ENCODE measurements at places on chromosomes 3 and 15.
A peak's percentile ranks its signal among the peaks of the same experiment; 100 is the strongest.

DNA sequence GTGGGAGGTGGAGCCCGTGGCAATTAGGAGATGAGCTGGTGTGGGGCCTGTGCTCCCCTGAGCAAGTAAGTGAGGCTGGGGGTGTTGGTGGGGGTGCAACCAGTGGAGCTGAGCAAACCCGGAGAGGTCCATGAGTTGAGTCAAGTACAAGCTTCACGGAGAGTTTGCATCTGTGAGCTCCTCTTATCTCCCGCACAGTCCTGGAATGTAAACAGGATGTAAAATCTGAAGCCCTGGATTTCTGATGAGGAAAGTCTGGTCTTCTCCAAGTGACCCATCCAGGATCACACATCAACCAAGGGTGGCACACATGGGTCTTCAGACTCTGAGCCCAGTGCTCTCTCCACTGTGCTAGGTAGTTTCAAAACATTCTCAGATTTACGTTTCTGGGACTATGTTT, 67.8 kb downstream of the LSM3 start:
- no peak for DNase-seq

DNA sequence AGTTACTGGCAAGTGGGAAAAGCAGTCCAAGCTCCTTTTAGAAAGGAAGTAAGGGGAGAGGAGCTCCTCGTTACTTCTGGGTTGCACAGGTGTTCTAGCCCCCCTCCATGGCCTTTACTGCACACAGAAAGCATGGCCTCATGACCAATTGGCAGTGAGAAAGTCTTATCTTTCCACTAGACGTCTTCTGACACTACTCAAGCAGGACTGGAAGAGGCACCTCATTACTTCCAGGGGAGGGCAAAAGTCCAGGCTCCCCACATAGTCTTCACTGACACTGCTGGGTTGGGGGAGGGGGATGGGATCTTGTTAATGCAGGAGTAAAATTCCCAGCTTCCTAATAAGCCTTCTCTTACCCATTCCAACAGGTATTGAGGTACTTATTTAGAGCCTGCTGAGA, 27.6 kb upstream of the TM2D3 start:
- DNase-seq = no peak

GRCh38 chr15:55782901-55783300, 39.9 kb upstream of the PRTG start:
- peak; percentile 29 for DNase-seq

DNA sequence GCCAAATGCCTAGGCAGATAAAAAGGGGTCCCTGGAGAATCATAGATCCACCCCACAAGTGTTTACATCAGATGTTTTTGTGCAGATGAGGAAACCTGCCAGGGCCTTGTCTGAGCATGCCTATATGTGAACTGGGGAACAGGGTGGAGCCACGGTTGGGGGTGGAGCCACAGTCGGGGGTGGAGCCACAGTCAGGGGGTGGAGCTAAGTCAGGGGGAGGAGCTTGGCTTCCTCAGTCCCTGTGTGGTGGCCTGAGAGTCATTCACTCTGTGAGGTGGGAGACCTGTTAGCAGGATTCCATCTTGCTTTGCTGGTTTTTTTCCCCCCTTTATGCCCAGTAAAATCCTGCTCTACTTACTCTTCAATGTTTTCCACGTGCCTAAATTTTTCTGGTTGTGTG, 57.8 kb upstream of the TGFBR2 start:
- no peak for DNase-seq

DNA sequence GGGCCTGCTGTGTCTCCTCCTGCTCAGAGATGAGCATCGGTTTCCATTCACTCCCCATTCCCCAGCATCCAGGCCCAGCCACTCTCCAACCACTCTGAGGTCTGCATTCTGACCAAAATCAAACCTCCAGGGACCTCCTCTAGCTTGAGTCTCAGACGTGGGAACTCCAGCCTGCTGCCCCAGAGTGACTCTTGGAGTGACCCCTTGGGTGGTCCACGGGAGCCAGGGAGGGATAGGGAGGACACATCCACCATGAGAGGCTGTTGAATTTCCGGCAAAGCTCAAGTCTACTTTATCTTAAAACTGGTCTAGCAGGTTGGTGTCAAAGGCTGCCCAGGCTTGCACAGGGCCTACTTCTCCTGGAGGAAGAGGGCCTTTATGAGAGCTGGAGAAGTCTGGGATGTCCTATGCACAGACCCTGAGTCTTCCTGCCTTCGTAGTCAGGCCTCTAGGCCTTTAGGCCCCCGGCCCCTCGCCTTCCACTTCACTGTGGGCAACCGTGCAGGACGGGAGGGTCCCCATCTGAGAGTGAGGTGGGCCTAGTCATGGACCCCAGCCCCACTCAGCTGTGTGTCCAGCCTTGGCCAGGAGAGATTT, 8.9 kb downstream of the CISH start:
- no peak for DNase-seq

GRCh38 chr3:12159227-12159601, 502 bp upstream of the TIMP4 start:
- no peak for DNase-seq

DNA sequence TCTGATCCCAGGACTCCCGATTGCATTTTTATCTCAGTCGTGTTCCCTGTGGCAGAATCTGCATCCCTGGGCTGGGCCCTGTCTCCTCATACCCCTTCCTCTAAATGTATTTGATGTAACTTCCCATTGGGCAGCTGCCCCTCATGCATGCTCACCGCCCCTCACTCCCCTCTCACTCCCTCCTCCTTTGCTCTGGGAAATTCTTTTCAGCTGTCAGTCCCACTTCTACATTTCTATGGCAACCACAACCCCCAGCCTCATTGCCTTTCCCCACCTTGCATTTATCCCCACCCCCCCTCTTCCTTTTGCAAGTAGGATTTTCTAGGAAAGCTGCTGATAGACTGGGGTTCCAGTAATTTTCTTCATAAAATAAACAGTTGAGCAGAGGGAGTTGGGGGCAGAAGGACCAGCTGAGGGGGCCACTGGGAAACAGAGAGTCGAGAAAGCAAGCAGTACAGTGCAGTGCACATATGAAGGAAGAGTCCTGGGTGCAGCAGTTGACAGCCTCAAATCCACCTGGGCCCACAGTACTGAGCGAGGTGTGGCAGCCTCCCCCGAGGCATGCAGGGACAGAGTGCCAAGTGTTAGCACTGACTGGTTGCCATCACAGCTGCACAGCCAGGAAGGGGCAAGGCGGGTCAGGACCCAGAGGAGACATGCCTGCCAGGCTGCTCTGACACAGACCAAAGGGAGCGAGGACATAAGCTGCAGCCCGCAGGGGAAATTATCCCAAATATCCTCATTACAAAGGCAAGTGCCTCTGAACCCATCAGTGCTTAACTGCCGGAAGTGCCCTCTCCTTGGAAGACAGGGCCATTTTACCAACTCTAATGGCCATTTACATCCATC, 476.3 kb downstream of the EPHB1 start:
- DNase-seq = no peak

- DNase-seq = no peak
These were observed 2.3 kb downstream of the PLA2G4E start for GRCh38 chr15:42018306-42019224.

DNA sequence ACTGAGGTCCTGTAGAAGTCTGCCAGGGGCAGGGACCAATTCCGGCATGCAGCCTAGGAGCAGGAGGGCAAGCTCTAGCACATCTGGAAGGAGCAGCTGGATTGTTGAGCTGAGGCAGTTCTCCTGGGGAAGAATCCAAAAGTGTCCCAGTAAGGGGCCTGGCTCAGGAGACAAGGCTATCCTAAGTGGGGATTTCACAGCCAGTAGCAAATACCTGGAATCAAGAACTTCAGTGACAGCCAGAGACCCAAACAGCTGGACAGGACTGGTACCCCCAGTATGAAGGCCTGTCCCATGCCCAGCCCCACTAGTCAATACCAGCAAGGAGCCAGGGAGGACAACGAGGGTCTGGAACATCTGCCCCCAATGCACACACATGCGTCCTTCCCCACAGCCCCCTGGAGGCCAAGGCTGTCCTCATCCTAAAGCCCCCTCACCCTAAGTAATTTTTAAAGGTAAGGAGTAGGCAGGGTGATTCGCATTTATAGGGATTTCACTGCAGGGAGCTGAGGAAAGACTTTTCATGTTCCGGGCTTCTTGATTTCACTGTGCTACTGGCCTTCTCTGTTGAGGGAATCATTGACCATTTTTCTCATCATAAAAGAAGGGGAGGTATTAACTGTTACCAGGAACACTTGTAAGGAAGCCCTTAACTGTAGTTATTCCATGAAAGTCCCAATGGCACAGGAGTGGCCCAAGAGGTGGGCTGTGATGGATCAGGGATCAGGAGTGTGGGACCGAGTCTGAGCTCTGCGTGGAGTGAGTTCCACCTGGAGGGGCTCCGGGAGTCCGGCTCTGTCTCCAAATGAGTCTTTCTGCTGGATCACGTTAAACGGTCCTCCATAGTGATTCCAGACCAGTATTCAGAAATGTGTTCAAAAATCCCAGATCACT, 2.6 kb upstream of the CHSY1 start:
- no peak for DNase-seq

DNA sequence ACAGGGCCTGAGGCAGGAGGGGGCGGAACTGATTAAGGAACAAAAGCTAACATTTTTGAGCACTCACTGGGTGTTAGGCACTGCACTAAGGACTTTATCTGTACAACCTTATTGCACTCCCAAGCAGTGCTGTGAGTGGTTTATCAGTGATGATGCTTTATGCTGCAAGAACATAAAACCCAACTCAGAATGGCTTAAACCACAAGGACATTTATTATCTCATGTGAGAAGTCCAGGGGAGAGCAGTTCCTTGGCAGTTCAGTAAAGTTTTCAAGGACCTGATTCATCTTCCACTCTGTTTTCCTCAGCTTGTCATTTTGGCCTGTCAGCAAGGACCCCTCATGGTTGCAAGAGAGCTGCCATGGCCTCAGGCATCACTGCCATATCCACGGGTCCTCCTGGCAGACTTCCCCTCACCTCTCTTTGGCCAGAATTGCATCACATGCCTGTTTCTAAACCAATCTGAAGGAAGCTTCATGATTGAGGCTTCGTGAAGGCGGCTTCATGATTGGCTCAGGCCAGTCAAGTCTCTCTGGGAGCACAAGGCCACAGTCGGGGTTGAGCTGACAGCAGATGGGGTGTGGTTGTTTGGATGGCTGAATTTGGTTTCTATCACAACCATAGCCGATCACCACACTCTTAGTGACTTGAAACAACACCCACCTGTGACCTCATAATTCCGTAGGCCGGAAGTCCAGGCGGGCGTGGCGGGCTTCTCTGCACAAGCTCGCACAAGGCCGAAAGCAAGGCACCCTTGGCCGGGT, 15.8 kb downstream of the EFCC1 start:
- no peak for DNase-seq

DNA sequence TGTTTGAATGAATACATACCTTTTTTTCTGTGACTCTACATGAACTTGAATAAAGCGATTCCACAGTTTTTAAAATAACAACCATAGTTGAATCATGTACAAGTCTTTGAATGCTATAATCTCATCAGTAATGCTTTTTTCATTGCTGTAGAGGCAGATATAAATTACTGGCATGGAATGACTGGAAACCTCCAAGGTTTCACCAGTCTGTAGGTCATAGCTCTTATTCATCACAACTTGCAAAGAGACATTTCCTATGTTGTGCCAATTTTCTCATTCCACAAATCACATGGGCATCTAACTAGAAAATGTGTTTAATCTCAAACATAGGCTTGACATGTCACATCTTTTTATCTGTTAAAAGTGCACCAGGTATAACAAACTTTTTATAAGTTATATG, 407.1 kb upstream of the KCNMB2 start:
- DNase-seq = peak; percentile 30

GRCh38 chr3:5423076-5423475, 235.6 kb downstream of the EDEM1 start:
- DNase-seq = no peak

- no peak for DNase-seq
These were observed 256.1 kb upstream of the PROK2 start for GRCh38 chr3:72041076-72041475.

GRCh38 chr3:172159962-172160538, 120.7 kb downstream of the FNDC3B start:
- DNase-seq = peak; percentile 21

DNA sequence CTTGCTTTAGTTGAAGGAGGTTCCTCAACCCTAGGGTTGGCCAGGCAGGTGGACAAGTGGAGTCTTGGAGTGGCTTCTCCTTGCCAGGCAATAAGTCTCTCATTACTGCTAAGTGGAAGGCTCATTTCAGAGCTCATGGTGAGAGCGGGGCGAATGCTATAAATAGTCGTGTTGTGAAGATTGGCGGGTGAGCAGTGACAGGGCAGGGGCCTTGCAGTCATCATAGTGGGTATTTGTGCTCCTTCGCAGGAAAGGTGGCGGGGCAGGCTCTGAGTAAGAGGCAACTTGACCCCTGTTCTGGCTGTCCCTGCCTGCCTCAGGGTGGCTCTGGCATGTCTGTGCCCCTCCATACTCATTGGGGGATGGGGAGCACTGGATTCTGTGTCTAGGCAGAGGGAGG, 8.7 kb upstream of the GRM2 start:
- no peak for DNase-seq

DNA sequence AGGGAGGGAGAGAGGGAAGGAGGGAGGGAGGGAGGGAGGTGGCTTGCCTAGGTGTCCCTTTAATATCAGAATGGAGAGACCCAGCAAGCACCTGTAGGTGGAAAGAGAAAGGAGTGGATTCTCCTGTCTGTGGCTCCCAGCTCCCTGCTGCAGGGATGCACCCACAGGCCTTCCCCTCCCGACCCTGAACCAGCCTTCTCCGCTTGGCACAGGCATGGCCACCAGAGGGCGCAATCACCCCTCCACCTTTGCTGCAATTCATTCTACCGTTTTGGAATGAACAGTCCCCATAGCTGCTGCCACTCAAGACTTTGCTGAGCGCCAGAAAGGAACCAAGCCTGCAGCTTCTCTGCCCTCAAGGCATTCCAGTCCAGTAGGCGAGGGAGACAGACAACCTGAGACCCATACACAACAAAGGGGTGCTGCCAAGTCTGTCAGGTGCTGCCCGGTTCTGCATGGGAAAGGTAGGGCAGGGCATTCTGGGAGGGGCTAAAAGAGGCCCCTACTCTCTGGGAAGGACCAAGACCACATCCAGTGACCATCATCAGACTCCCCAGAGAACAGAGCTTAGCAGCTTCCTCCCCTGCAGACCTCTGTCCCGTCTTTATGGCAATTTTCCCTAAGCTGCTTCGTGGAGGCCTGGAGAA, 4.9 kb downstream of the TLR9 start:
- peak; percentile 62 for DNase-seq

GRCh38 chr3:127625821-127626220, 3.2 kb upstream of the PODXL2 start:
- DNase-seq = no peak

DNA sequence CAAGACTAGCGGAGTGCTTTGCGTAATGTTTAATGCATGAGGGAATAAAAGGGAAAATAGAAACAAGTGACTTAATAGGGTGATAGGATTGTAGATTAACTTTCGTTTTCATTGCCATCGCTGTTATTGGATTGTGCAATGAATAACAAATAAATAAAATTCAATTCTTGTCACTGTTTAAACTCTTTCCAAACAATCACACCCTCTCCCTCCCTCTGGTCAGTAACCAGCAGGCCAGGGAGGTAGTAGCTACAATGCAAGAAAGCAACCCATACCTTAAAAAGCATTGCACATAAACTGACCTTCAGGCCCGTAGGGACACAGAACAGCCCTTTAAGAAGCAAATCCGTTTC, 705 bp upstream of the TFRC start:
- DNase-seq = no peak

GRCh38 chr15:67957435-67958132, 96.5 kb upstream of the PIAS1 start:
- no peak for DNase-seq

Data from AG10803 (cell line).